ENCODE measurements at places on chromosomes 16 and 17. TPM values are rescaled to one million over a fixed set of nuclear protein-coding genes. Genes with fewer than 3 reads are reported as not detected.

DNA sequence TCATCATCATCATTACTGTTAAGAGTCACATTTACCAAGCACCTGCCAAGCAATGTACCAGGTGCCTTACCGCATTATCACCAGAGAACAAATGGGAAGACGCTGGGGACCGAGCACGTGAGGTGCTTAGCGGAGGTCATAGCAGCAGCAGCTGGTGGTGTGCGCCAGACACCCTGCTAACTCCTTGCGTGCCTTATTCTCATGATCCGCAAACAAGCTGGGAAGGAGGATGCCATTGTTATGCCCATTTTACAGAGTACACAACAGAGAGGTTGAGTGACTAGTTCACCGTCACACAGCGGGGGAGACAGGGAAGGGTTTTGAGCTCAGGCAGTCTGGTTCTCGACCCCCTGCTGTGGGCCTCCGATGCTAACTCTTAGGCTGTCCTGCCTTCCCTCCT, 7.3 kb downstream of the ATP2A3 start:
- no peak for DNase-seq

EME1 gene
- 0.75 TPM for total RNA-seq

DNA sequence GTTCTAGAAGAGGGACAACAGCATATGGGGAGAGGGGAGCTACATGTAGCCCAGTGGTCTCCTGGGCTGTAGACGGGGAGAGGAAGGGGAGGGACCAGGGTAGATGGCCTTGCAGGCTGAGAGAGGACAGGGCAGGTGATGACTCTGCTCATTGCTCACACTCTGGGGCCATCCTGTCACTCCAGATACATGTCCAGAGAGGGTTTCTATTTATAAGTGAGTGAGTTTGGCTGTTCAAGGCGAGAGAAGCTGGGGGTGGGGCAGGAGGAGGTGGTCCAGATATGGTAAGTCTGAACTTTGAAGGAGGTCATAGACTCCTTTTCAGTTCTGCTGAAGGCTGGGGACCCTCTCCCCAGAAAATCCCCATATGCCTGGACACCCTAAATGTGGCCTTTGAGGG, 22.2 kb downstream of the CACNA1G start:
- DNase-seq = no peak

DNA sequence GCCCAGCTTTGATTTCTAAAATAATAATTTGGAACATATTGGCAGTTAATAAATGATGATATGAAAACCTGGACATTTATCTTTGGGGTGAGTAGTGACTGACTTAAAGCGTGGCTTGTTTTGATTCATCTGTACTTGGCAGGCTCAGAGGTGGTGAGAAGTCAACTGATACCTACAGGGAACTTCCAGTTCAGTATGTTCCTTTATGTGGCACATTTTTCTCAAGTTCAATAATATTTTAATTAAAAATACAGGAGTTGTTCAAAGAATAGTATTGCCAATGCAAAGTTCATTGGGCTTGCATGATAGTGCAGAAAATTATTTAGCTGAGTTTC, 34.3 kb downstream of the SLC47A1 start:
- no peak for DNase-seq

- no peak for DNase-seq
Observed at GRCh38 chr17:6534846-6535514, 21.4 kb downstream of the PITPNM3 start.

DNA sequence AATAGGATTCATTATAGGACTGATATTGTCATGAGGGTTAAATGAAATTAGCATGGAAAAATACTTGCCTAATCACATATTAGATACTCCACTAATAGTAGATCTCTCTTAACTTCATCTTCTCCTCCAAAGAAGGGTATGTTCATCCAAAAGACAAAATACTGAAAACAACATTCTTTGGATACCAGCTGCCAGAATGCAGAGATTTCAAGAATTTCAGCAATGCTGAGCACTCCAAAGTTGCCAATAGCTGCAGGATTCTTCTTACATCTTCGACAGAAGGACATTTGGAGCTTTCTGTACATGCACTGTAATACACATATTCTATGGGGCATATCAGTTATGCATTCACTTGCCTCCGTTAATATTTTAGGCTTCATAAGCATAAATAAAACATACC, 436.5 kb downstream of the HAPSTR1 start:
- no peak for DNase-seq

DNA sequence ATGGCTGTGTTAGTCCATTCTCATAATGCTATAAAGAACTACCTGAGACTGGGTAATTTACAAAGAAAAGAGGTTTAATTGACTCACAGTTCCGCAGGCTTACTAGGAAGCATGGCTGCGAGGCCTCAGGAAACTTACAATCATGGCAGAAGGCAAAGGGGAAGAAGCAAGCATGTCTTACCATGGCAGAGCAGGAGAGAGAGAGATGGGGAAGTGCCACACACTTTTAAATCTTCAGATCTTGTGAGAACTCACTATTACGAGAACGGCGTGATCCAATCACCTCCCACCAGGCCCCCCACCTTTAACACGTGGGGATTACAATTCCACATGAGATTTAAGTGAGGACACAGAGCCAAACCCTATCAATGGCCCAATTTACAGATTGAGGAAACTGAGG, 96.5 kb downstream of the SDK2 start:
- DNase-seq = no peak

All from T-cell (primary cell).